ENCODE measurements at places on chromosomes 12 and 14.

DNA sequence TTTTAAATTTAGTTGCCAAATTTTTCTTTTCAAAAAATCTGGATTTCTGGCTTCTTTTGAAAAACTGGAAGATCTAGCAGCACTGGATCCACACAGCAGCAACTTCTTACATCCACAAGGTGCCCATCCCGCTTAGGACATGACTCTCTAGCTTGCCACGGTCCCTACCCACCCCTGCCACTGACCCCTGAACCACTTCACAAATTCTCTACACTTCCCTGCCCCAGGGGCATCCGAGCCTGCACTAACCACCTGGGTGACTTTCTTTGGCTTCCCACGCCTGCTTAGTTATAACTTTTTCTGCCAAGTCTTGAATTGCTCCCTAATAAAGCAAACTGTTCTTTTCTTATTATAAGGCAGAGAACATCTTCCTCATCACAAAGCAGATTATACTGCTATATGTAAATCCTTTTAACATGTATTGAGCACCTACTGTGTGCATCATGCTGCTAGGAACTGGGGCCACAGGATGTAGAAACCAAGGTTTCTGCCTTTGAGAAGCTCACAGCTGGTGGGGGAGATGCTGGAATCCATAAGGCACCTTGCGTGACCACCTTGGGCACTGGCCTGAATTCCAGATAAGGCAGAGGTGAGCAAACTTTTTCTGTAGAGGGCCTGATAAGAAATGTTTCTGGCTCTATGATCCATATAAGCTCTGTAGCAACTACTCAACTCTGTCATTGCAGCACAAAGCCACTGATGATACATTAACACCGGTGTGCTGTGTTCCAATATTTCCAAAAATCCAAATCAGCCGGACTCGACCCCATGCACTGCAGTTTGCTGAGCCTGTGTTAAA lies 59.8 kb downstream of the ACTN1 start:
- DNase-seq, result no peak

GRCh38 chr14:30883508-30884294 lies 9.3 kb downstream of the COCH start:
- DNase-seq, result no peak

GRCh38 chr12:110532644-110533043 lies 30.5 kb downstream of the RAD9B start:
- no peak for DNase-seq

- DNase-seq, result no peak
Measured at GRCh38 chr12:24955389-24955788, 6.5 kb upstream of the BCAT1 start.

DNA sequence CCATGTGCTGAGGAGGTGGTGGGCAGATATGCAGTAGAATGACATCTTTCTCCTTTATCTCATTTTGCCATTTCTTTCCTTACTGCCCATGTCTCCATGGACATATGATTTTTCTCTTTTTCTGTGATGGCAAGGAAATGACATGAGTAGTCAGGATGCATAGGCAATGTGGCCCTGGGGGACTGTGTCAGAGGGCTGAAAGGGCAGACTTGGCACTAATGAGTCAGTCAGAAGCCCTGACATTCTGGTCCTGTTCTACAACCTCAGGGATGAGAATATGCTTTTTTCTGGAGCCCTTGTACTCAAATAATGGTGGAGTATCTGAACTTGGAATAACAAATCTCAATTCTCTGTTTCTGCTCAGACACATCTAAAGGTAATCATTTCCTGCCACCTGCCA lies 167.8 kb downstream of the TMEM117 start:
- no peak for DNase-seq

- no peak for DNase-seq
Measured at GRCh38 chr12:32702473-32702872, 23.4 kb downstream of the DNM1L start.

DNA sequence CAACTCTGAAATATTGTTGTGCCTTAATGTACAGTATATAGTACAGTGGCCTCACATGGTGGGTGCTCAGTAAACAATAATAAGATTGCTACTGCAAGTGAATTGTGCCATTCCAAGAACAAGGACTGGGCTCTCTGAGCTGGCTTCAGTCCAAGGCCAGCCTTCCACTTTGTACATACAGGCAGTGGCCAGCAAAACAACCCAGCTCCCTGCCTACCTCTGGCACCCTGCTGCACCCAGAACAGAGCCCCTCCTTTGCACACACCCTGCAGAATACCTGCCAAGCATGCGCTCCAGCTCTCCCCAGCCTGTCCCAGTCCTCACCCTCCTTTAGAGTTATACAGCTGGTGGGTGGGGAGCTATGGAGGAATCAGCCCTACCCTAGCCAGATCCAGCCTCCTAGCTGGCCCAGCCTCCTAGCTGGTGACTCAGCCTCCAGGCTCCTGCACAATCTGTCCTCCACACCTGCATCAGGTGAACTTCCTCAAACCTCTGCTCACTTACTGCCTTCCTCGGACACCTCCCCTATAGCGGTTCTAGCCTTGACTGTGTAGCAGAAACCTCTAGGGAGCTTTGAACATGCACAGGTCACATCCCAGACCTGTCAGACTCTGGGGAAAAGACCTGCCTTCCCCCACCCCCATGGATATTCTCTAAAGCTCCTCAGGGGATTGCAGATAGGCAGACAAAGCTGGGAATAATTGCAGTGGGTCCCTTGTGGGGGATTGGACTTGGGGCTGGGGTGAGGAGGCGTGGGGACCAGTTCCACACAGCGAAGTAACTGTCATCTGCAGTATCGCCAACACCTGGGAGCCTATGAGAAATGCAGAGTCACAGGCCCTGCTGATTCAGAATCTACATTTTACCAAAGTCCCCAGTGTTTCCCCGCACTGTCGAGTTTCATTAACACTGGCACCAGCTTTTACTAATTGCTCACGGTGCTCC lies 17.9 kb downstream of the ZDHHC22 start:
- no peak for DNase-seq

GRCh38 chr12:94875525-94875924 lies 128.0 kb downstream of the NDUFA12 start:
- DNase-seq, result no peak

- DNase-seq, result no peak
Measured at GRCh38 chr14:34403646-34404045, 58.4 kb downstream of the SPTSSA start.

DNA sequence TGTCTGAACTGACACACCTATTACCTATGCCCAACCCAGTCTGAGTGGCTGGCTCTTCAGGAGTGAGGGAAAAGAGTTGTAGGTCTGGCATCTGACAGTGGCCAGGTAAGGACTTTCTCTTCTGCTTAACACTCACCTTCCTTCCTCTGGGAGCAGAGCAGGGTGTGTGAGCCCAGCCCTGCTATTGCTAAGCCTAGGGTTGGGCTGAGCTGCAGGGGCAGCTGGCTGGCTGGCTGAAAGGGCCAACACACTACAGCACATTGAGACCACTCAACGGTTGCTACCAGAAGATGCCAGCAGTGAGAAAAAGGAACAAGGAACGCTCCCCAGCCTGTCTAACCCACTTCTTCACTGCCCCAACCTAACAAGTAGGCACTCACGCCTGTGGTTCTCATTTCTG lies 201.2 kb downstream of the DPF3 start:
- DNase-seq, result no peak

GRCh38 chr14:29227631-29228030 lies 461.0 kb downstream of the FOXG1 start:
- DNase-seq, result no peak

- DNase-seq, result no peak
Measured at GRCh38 chr12:106861984-106862916, 87.8 kb downstream of the RIC8B start.

- no peak for DNase-seq
Measured at GRCh38 chr12:111204788-111205241, 164.1 kb downstream of the PHETA1 start.

GRCh38 chr14:57299511-57299910 lies 30.7 kb downstream of the AP5M1 start:
- no peak for DNase-seq

DNA sequence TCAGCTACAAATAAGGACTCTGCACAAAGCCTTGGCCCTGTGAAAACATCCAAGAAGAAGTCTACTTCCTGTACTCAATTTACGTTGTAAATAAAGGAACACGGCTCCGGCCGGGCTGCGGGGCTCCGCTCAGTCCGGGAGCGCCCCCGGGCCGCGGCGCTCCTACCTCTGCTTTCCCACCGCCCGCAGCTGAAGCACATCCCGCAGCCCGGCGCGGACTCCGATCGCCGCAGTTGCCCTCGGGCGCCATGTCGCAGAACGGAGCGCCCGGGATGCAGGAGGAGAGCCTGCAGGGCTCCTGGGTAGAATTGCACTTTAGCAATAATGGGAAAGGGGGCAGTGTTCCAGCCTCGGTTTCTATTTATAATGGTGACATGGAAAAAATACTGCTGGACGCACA lies 502.3 kb upstream of the FOXG1 start:
- no peak for DNase-seq

DNA sequence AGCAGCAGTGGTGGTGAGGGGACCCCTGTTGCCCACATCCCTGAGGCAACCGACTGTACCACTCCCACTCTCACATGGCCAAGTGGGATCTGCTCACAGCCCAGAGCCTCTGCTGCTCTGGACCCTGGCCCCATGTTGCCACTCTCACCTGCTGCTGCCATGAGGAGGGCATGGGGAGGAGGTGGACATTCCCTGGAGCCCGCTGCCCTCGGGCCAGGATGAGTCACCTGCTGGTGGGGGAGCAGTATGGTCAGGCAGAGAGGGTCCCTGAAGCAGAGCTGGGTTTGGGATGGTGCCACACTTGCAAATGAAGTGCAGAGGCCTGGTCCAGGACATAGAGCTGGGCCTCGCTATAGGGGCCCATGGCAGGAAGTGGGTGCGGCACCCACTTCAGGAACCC lies 26.1 kb downstream of the SDR9C7 start:
- DNase-seq, result no peak

- DNase-seq, result no peak
Measured at GRCh38 chr14:105850853-105851581, 324.6 kb downstream of the TMEM121 start.

GRCh38 chr12:93698307-93699092 lies 21.3 kb downstream of the CRADD start:
- no peak for DNase-seq

DNA sequence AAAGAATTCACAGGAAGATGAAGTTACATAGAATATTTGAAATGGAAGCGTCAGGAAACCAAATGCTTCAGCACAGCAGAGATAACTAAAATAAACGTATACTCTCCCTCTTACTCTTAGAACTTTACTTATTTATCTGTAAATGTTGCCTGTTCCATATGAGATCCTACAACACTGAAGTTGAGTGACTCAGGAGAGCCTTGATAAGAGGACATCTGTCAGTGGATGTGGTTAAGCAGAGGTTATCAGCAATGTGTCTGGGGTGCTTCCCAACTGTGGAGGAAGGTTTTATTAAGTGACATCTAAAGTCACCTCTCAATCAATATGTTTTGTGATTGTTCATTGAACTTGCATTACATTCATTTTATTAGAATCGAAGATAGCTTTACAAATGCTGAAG lies 81.9 kb downstream of the NEDD1 start:
- no peak for DNase-seq

DNA sequence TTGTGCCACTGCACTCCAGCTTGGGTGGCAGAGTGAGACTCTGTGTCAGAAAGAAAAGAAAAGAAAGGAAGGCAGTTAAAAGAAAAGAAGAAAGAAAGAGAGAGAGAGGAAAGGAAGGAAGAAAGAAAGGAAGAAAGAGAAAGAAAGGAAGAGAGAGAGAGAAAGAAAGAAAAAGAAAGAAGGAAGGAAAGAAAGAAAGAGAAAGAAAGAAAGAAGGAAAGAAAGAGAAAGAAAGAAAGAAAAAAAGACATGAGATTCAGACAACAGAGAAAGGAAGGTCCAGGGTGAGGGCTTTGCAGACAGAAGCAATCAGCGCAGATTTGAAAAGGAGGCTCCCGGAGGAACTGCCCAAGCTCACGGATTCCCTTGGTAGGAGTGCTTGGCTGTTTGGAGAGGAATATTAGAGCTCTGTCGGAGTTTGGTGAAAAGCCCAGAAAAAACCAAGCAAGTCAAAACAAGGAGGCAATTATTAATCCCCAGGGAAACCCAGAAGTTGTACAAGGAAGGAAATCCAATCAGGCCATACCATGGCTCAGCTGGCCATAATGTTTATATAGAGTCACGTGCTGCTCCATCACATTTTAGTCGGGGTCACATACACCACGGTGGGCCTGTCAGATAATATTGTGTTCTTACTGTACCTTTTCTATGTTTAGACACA lies 11.6 kb upstream of the CCDC85C start:
- no peak for DNase-seq

GRCh38 chr14:104135121-104135903 lies 3.1 kb upstream of the KIF26A start:
- no peak for DNase-seq

- DNase-seq, result no peak
Measured at GRCh38 chr14:35326375-35326774, 34.2 kb downstream of the PSMA6 start.

GRCh38 chr12:94644141-94644979 lies 6.0 kb downstream of the TMCC3 start:
- peak; percentile 16 for DNase-seq

DNA sequence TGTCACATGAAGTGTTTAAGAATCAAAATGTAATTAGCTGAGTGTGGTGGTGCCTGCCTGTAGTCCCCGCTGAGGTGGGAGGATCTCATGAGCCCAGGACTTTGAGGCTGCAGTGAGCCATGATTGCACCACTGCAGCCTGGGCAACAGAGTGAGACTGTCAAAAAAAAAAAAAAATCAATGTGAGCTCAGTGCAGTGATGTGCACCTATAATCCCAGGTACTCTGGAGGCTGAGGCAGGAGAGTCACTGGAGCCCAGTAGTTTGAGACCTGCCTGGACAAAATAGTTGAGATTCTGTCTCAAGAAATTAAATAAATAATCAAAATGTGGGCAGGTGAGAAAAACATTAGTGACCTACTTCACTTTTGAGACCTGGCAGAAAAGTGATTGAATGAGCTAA lies 140.0 kb downstream of the MON2 start:
- DNase-seq, result no peak

DNA sequence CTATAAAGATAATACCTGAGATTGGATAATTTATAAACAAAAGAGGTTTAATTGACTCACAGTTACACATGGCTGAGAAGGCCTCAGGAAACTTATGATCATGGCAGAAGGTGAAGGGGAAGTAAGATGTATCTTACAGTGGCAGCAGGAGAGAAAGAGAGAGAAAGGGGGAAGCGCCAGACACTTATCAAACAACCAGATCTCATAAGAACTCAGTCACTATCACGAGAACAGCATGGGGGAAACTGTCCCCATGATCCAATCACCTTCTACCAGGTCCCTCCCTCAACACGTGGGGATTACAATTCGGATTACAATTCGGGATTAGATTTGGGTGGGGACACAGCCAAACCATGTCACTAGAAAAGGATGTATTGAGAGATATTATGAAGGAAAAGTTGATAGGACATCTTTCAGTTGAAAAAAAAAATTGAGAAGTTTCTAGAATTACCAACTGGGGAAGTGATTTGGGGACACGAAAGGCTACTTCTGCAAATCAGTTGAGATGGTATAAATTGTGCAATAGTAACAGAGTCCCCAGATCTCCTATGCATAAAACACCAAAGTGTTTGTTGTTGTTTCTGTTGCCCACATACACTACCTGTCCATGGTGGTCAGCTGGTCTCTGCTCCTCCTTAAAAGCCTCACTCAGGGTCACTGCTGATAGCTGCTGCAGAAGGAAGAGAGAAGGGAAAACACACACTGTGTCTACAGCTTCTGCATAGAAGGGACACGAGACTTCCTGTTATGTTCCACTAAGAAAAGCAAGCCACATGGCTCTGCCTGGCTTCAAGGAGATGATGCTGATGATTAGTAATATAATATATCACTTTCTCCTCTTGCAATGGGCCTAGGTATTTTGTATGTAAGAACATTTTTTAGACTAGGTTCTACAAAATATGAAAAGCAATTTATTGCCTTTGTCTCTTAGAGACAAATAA lies 465.5 kb downstream of the PDZRN4 start:
- DNase-seq, result no peak

Measured in CD4-positive, alpha-beta T cell treated with Interleukin-15 for 4 hours (primary cell).